Endothelial cell of coronary artery (primary cell): ENCODE measurements at places on chromosomes 13 and 19. TPM values are rescaled to one million over a fixed set of nuclear protein-coding genes. Genes with fewer than 3 reads are reported as not detected.

The PSG1 gene
- total RNA-seq = not detected in 2 replicates

The FCHO1 gene
- total RNA-seq = 0.38 and 0.63 TPM in 2 replicates

The ARRDC2 gene
- 8.5 and 20.0 TPM in 2 replicates for total RNA-seq

The PLK5 gene
- not detected in 2 replicates for total RNA-seq

The CABP5 gene
- not detected in 2 replicates for total RNA-seq

The KIR2DL3 gene
- not detected in 2 replicates for total RNA-seq

The SNRPD2 gene
- total RNA-seq = 779 and 865 TPM in 2 replicates

The NCLN gene
- 50.9 and 60.7 TPM in 2 replicates for total RNA-seq

The MYDGF gene
- 204 and 226 TPM in 2 replicates for total RNA-seq

The DHRS12 gene
- total RNA-seq = 4.1 and 6.1 TPM in 2 replicates

The STARD13 gene
- total RNA-seq = 21.3 and 37.4 TPM in 2 replicates
